Hypothalamus (tissue), 51 donors: ENCODE measurements at places on chromosomes 16 and 17.

DNA sequence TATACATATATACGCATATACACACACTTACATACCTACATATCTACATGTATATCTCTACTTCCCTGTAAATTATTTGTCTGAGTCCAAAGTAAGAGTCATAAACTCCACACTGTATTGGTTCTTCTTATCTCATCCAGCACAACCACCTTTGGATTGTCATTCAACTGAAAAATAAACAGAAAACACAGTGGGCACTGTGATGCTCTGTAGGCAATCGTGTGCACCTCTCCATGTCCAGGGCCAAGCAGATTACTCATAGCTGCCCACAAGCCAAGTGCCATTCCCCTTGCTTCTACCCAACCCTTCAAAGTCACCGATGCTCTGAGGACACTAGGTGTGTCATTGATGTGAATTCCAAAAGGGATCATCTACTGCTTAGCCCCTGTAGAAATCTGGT, 12.9 kb upstream of the TEKT3 start:
- DNase-seq = no peak

DNA sequence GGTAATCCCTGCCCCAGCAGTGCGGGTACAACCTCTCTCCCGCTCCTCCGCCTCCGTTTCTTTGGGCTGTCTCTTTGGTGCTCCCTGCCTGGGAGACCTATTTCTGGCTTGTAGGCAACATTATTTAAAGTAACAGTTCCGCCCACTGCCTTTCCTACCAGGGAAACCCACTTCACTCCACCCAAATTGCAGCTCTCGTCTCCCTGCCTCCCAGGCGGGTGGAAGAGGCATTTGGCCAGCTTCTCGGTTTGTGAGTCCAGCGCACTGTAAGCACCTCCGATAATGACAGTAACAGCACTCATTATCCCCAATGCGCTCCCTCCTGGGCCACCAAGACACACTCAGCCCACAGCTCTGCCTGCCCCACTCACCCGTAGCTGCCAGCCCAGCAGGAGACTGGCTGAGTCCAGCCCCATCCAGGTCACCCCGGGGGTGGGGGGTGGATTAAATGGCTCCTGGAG, 165.1 kb upstream of the CDC42EP4 start:
- DNase-seq = no peak

DNA sequence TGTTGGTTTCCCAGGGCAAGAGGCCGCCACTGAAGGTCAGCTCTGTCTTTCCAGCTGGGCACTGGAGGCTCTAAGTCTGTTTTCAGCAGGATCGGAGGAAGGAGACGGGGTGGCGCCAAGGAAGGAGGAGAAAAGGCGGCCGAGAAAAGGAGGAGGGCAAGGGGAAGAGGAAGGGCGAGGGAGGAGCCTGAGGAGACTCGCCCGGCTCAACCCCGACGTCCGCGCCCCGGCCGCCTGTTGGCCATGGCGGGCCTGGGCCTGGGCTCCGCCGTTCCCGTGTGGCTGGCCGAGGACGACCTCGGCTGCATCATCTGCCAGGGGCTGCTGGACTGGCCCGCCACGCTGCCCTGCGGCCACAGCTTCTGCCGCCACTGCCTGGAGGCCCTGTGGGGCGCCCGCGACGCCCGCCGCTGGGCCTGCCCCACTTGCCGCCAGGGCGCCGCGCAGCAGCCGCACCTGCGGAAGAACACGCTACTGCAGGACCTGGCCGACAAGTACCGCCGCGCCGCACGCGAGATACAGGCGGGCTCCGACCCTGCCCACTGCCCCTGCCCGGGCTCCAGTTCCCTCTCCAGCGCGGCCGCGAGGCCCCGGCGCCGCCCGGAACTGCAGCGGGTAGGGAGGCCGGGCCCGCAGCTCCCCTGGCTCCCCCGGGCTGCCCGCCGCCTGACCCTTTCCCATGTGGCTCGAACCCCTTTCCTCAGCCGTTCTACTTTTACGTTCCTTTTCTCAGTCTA, at the start of gene RNF135:
RNF135 (plus strand) TSS at position 209 of the 737 bp plus-strand sequence; CDS start at position 244, 35 bp downstream.
- DNase-seq = peak; percentile 48

- DNase-seq = no peak
These were observed 4.8 kb downstream of the HSD11B2 start for GRCh38 chr16:67435758-67436164.

- DNase-seq = no peak
These were observed 2.2 kb downstream of the USP31 start for GRCh38 chr16:23146877-23147601.

GRCh38 chr16:11171448-11171709, 84.6 kb downstream of the SOCS1 start:
- DNase-seq = no peak

GRCh38 chr17:74712756-74713155, at the start of gene CD300LF:
TSS of gene CD300LF (minus strand) at chr17:74712923. CDS start at chr17:74712866, 57 bp downstream.
- no peak for DNase-seq

DNA sequence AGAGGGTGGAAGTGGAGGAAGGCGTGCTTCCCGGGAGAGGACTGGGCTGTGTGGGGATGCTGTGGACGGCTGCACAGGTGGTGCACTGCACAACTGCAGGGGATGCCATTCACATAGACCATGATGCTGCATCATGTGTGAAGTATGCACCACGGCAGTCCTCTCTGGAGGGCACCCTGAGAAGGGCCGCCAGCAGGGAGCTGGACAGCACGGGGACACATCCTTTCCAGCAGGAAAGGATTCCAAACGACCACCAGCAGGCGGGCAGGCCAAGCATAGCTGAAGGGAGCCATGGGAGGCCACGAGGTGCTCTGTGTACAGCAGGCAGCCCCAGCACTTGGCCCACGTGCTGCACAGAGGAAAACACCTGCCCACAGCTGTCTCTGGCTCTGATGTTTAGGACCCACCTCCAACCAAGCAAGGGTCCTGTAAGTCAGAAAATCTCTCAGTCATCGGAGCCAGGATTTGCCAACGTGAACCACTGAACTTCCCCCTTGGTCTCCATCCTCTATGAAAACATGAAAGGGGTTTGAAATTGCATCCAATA, 10.1 kb downstream of the ACTG1 start:
- DNase-seq = no peak

GRCh38 chr16:67226295-67226803, 581 bp upstream of the TMEM208 start:
- DNase-seq = no peak

DNA sequence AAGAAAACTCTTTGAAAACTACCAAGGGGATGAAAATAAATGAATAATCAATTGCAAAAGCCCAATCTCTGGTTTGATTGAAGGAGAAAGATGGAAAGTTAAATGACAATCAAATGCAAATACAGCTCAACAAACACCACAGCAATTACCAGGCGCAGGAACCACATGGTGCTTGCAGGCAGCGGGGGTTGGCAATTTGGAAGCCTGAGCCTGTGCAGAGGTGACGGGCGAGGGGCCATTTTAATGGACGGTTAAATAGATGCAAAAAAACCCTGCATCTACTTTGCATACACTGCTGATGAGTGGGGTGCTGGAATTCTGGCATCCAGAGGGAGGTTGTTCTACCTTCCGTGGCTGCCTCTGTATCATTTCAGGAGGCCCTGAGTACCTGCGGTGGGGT, 4.8 kb upstream of the SEZ6 start:
- DNase-seq = no peak

DNA sequence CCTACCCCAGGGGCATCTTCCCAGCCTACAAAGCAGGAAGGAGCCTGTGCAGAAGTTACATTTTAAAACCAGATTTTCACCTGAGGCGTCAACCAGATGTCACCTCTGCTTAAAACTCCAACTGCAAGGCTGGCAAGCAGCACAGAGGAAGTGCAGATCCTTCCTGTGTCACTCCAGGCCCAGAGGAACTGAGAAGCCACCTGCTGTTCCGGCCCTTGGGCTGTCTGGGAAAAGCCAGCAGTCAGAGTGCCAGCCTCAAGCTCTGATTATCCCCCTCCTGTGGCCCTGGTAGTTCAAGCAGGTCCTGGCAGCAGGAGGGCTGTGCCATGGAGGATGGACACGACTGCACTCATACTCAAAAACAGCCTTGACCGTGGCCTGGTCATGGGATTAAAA, 10.2 kb downstream of the POLR2C start:
- DNase-seq = no peak

- no peak for DNase-seq
These were observed 9.6 kb downstream of the EMC6 start for GRCh38 chr17:3678095-3678820.

GRCh38 chr16:3388325-3388724, 12.5 kb downstream of the ZSCAN32 start:
- no peak for DNase-seq

- peak; percentile 24 for DNase-seq
These were observed 584 bp upstream of the STAT5B start for GRCh38 chr17:42276609-42277341.

- peak; percentile 56 for DNase-seq
These were observed 456 bp downstream of the SMURF2 start for GRCh38 chr17:64661726-64661975.

DNA sequence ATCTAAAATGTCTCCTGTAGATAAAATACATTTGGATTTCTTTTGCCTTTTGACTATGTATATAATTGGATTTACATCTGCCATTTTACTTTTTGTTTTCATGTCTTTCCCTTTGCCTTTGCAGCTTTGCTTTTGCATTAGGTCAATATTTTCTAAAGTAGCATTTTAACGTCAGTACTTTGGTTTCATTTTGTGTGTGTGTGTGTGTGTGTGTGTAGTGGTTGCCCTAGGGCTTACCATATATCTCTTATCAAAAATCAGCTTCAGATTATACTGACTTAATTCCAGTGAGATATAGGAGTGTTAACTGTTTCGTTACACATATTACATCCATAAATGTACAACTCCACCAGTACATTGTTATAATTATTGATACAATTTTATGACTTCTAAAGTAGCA, 26.1 kb downstream of the AKTIP start:
- no peak for DNase-seq

DNA sequence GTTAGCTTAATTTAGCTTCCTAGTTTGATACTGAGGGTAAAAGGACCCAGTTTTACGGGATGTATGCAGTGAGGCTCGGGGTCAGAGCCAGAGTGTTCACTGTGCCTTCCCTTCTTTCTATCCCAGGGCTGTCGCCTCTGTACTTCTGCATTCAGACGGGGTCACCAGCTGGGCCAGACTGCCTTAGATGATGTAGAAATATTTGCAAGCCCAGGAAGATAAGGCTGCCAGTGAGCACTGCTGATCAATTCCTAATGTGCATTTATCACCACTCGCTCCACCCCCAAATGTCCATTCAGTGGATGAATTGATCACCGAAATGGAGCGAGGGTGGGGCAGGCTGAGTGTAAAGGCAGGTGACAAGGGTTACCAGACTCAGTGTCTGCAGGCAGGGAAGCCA, 9.1 kb downstream of the SHISA6 start:
- DNase-seq = no peak

DNA sequence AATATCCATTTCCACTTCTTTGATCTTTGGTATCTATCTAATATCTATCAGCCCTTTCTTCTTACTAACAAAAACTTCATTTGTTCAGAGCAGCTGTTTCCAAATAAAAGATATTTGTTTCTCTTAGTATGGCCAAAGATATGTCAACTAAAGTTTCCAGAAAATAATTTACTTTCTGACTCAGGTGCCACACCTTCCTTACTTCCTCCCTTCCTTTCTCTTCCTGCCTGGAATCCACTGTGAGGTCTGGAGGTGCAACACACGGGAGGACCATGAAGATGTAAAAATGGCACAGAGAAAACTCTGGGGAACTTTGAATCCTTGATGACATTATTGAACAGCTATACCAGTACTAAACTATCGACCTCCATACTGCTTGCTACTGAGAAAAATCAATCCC, 14.0 kb downstream of the MED13 start:
- no peak for DNase-seq

DNA sequence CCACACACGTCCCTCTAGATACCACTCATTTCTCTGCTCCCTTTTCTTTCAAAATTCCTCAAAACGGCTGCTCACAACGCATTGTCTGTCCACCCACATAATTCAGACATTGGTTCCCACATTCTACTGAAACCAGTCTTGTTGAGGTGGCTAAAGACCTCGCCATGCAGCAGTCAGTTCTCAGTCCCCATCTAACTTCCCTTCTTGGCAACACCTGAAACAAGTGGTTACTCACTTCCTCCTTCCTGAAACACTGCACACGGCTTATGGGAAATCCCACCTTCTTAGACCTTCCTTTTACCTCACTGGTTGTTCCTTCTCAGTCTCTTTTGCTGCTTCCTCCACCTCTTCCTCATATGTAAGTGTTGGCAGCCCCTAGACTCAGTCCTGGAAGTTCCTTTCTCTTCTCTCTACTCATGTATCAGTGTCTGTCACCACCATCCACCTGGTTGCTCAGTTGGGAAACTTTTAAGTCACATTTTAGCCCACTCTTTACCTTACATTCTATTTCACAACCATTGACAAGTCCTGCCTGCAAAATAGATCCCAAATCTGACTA, 277.1 kb downstream of the CEP112 start:
- DNase-seq = no peak

- DNase-seq = no peak
These were observed 1.4 kb upstream of the TTLL6 start for GRCh38 chr17:48818361-48818841.

- no peak for DNase-seq
These were observed 13.2 kb downstream of the ITGB3 start for GRCh38 chr17:47266782-47267181.

GRCh38 chr16:89690392-89690901, 4.0 kb downstream of the CDK10 start:
- DNase-seq = no peak

GRCh38 chr17:53336281-53336680, 486.4 kb upstream of the KIF2B start:
- DNase-seq = no peak

DNA sequence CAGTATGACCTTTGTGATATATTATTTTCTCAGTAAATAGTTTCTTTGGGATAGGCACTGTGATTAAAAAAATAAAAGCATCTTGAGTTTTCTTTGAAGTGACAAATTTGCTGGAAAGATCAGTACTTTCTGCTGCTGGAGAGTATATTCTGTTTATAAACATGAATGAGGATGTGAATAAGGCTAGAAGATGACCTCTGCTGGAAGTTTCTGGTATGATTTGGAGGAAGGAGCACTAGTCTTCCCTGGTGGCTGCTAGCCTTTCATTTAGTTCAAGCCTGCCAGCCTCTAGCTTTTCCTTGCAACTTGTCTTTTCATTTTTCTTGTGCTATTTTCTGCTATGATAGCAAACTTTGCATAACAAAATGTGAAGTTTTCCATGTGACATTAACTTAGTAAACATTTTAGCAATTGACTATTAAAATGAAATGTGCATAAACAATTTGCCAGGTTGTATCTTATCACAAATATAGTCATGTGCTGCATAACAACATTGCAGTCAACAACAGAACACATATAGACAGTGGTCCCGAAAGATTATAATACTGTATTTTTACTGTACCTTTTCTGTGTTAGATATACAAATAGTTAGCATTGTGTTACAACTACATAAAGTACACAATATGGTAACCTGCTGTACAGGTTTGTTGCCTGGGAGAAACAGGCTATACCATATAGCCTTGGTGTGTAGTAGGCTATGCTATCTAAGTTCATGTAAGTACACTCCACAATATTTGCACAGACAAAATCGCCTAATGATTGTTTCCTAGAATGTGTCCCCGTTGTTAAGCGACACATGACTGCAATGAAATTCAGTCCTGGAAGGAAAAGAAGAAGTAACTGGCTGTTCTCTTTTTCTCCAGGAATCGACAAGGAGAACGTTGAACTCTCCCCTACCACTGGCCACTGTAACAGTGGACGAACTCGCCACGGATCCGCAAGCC, 18.1 kb upstream of the RAB11FIP4 start:
- DNase-seq = peak; percentile 53
